Heart left ventricle (tissue), 16 donors: ENCODE measurements at places on chromosomes 4 and X. TPM values are rescaled to one million over a fixed set of nuclear protein-coding genes. Genes with fewer than 3 reads are reported as not detected.

Gene PNPLA4
- total RNA-seq, result 31.0 TPM

Gene TLR3
- 4.6 TPM for total RNA-seq

Gene PDZD4
- 3.1 TPM for total RNA-seq

Gene MFAP3L
- total RNA-seq, result 3.2 TPM

Gene STAP1
- not detected for total RNA-seq

Gene CT45A10
- total RNA-seq, result not detected

Gene FAT1
- total RNA-seq, result 62.3 TPM

Gene IQSEC2
- 10.2 TPM for total RNA-seq

Gene FHIP1A
- 15.2 TPM for total RNA-seq

Gene CACNA1F
- total RNA-seq, result 0.07 TPM

Gene CA5B
- 2.6 TPM for total RNA-seq

Gene ABLIM2
- total RNA-seq, result 15.5 TPM

- no peaks in the 10 kb centered on the region for H3K36me3 ChIP-seq
Observed at GRCh38 chrX:53319614-53320542, 38.5 kb upstream of the IQSEC2 start.

- H3K36me3 ChIP-seq, result no peaks in the 10 kb centered on the region
- H3K4me3 ChIP-seq, result no peak overlapping the region
- H3K27me3 ChIP-seq, result no peaks in the 10 kb centered on the region
- no peak for DNase-seq
- no peaks in the 10 kb centered on the region for H3K4me1 ChIP-seq
- no peak overlapping the region for H3K27ac ChIP-seq
Observed at GRCh38 chr4:187019896-187020295, 296.2 kb upstream of the FAT1 start.

GRCh38 chrX:116607776-116608175 lies 145.0 kb upstream of the CT83 start:
- no peak overlapping the region for H3K4me3 ChIP-seq
- no peak overlapping the region for H3K27ac ChIP-seq
- H3K36me3 ChIP-seq, result no peaks in the 10 kb centered on the region
- DNase-seq, result no peak
- no peaks in the 10 kb centered on the region for H3K4me1 ChIP-seq

GRCh38 chr4:2873329-2873728 lies 29.7 kb downstream of the ADD1 start:
- no peak for DNase-seq
- H3K4me1 ChIP-seq, result peaks cover 76% of the 10 kb centered on the region
- peaks cover 23% of the 10 kb centered on the region for H3K36me3 ChIP-seq
- H3K27ac ChIP-seq, result no peak overlapping the region
- no peaks in the 10 kb centered on the region for H3K27me3 ChIP-seq

DNA sequence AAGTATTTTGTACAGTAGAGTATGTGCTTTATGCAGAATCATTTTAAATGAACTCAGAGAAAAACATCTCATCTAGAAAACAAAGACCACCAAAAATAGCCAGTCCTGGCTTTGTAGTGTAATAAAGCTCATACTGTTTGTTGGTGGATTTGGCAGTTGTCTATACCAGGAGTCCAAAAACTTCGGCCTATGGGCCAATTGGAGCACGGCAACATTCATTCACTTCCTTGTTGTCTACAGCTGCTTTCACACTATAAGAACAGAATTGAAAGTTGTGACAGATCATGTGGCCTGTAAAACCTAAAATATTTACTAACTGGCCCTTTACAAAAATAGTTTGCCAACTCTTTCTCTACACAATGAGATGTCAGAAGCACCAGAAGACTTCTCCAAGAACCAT lies 5.3 kb downstream of the FBXW7 start:
- peaks cover 8% of the 10 kb centered on the region for H3K4me1 ChIP-seq
- DNase-seq, result no peak
- no peak overlapping the region for H3K4me3 ChIP-seq
- no peaks in the 10 kb centered on the region for H3K36me3 ChIP-seq
- no peak overlapping the region for H3K27ac ChIP-seq

DNA sequence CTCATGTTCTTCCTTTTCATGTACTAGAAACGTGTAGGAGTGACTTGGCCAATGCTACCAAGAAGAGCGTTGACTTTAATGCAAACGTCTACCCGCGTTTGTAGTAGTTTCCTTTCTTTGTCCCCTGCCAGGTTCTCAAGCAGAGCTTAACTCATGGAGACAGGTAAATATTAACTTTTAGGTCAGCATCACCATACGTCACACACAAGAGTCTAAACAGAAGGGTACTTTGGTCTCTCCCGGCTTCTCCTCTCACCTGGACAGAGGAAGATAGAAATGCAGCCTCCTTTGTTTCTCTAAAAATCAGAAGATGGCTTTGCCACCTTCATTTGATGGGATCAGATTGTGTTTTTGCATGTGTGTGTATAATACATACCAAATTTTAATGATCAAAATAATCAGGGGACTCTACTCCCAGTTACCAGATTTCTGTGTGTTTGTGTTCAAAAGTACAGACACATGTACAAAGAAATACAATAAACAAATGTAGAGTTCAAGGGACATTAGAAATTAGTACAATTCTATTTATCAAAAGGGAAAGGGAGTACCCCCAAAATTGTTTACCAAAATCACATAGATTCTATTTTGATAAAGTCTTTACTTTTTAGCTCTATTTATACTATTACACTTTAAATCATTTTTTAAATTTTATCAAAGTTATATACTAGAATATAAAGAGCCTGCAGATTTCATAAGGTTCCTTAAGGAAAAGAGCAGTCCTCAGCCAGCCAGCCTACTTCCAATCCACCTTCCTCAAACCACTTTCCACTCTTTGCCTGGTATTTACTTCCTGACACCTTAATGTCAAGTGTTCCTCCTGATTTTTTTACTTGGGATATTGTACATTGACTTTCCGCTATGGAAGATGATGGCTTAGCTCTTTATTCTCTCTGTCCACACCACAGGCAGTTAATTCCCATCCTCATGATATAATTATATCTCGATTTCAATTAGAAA lies 195.5 kb downstream of the RELL1 start:
- no peaks in the 10 kb centered on the region for H3K27me3 ChIP-seq
- H3K4me3 ChIP-seq, result no peak overlapping the region
- H3K36me3 ChIP-seq, result no peaks in the 10 kb centered on the region
- DNase-seq, result no peak
- H3K4me1 ChIP-seq, result no peaks in the 10 kb centered on the region

GRCh38 chrX:100449696-100450608 lies 39.9 kb upstream of the PCDH19 start:
- H3K36me3 ChIP-seq, result no peaks in the 10 kb centered on the region
- H3K4me1 ChIP-seq, result no peaks in the 10 kb centered on the region
- H3K4me3 ChIP-seq, result no peak overlapping the region
- no peaks in the 10 kb centered on the region for H3K27me3 ChIP-seq

- DNase-seq, result no peak
- no peak overlapping the region for H3K27ac ChIP-seq
- no peak overlapping the region for H3K4me3 ChIP-seq
- H3K36me3 ChIP-seq, result no peaks in the 10 kb centered on the region
- H3K4me1 ChIP-seq, result no peaks in the 10 kb centered on the region
Observed at GRCh38 chr4:124846306-124846705, 133.8 kb upstream of the ANKRD50 start.

GRCh38 chrX:74431797-74432196 lies 10.5 kb downstream of the SLC16A2 start:
- H3K27ac ChIP-seq, result no peak overlapping the region
- no peak for DNase-seq
- no peaks in the 10 kb centered on the region for H3K4me1 ChIP-seq
- no peaks in the 10 kb centered on the region for H3K27me3 ChIP-seq

DNA sequence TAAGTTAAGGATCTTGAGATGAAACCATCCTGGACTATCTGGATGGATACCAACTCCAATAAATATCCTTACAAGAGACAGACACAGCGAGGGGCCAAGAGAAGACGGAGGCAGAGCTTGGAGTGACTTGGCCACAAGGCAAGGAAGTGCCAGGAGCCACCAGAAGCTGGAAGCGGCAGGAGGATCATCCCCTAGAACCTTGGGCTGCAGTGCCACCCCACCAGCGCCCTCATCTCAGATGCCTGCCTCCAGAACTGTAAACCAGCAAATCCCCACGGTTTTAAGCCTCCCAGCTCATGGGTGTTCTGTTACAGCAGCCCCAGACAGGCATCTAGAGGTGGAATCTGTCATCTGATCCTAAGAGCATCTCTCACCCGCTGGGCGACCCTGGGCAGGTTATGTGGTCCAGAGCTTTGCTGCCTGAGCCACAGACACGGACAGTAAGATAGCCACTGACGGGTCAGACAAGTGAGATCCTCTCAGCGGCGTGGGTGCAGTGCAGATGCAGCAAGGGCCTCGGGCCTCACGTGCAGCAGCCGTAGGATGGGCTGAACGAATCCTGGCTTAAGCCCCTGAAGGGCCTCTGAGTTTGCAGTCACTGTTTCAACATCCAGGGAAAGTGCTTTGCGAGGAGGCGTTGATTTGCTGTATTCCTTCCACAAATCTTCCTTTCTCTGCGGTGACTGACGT lies 25.1 kb upstream of the MXD4 start:
- H3K27ac ChIP-seq, result no peak overlapping the region
- no peaks in the 10 kb centered on the region for H3K4me1 ChIP-seq
- H3K27me3 ChIP-seq, result no peaks in the 10 kb centered on the region
- no peak for DNase-seq
- H3K4me3 ChIP-seq, result no peak overlapping the region
- no peaks in the 10 kb centered on the region for H3K36me3 ChIP-seq

DNA sequence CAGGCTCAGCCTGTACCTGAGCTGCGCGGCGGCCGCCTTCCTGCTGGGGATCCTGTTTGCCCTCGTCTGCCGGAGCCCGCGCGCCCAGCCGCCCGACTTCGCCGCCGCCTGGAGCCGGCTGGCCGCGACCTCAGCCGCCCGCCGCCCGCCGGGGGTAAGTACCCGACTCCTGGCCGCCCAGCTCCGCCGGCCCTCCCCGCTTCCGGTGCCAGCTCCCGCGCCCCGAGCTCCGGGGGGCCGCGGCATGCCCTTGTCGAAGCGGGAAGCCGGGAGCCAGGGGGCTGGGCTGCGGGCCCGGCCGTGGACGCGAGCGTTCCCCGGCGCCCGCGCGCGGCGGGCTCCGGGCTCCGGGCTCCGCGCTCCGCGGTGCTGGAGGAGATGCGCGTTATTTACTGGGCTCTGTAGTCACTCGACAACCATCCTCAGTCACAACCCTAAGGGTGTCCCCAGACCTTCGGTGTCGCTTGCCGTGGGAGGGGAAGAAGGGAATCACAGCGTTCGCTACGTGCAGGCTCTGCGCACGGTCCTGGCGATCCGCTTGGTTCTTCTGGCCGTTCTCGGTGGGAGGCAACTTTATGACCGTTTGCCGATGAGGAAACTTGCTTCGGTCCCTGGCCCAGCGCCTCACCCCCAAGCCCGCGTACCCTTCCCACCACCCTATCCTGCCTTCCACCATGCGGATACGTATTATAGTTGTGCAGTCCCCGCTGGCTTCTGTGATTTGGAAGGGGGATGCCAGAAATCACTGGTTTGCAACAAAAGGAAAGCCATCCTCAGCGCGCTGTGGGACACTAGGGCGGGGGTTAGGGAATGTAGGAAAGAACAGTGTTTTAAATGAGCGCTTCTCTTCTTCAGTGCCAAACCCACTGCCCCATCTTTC lies 944 bp downstream of the SNX25 start:
- H3K27ac ChIP-seq, result peak overlapping the region; percentile 85
- peak; percentile 57 for DNase-seq
- H3K27me3 ChIP-seq, result no peaks in the 10 kb centered on the region
- H3K4me1 ChIP-seq, result peaks cover 17% of the 10 kb centered on the region
